NT2/D1 (cell line): ENCODE measurements at places on chromosomes 3 and 15.

DNA sequence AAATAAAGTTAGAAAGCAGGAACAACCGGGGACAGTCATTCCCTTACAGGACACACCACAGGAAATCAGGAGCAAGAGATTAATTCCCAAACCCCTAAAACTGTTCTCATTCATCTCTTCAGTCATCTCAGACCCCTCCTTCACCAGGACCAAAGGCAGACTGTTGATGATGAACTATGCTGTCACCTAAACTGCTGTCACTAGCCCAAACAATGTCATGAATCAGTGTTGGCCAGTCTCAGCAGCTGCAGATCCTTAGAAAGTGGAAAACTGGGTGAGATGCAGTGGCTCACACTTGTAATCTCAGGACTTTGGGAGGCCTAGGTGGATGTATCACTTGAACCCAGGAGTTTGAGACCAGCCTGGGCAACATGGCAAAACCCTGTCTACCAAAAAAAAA is 909.6 kb downstream of the ROBO1 start:
- DNase-seq = no peak

GRCh38 chr15:47870300-47870955 is 153.1 kb downstream of the SEMA6D start:
- DNase-seq = no peak

- DNase-seq = no peak
Measured at GRCh38 chr3:178584722-178585380, 48.6 kb downstream of the KCNMB2 start.

DNA sequence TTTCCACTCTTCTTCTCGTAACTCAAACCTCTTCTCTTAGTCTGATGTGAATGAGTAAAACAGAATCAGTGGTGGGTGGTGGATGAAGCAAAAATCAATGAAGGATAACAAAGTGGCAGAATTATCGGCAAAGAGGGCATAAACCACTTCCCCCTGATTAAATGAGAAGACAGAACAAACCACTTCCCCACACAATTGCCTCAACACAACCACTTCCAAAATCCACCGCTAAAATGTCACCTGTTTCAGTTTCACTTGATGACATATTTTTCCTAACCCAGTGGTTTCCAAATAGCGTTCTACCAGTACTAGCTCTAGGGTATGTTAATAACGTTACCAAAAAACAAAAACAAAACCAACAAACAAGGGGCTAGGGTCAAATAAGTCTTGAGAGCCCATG is 478.7 kb upstream of the WNT5A start:
- DNase-seq = no peak

GRCh38 chr3:127777921-127778656 is 44.2 kb downstream of the MGLL start:
- DNase-seq = no peak

DNA sequence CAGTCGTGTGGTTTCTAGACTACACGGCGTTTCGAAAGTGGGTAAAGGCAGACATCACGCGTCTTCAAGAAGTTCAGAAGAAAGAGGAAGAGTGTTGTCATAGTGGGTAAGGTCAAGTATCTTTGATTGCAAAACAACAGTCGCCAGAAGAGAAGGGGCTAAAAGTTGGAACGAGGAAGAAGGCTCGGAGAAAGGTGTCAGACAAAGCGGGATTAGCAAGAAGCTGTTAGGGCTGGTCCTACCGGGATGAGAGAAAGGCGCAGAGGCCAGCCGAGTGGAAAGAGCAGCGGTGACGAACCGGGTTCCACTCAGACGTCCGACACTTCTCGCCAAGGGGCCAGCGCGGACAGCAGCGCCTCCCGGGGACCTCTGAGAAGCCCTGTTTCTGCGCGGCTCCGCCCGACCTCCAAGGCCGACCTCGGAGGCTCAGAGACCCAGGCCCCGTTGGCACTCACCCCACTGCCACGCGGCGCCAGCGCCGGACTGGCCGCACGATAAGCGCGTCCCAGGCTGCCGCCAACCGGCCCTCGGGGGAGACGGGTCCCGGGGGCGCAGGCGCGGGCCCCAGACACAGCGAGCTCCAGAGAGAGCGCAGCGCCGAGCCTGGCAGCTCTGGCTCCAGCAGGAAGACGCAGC is 436 bp downstream of the ADPGK start:
- no peak for DNase-seq
